OCI-LY7 (cell line): ENCODE measurements at places on chromosomes 6 and 20. TPM values are rescaled to one million over a fixed set of nuclear protein-coding genes. Genes with fewer than 3 reads are reported as not detected.

DNA sequence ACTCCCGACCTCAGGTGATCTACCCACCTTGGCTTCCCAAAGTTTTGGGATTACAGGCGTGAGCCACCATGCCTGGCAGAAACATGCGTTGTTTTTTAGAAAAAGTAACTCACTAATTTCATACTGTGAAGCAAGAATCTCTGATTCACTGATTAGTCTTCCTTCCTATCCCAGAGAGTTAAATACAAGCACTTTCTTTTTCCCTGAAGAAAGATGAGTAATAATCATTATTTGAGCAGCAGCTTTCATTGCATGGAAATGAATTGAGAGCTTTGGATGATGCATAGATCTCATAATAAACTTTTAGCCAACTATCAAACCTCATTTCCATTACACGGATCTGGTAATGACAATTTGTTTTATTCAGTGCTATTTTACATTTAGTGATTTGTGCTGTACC is 892.5 kb upstream of the EYS start:
- no peak for DNase-seq

GRCh38 chr6:5059036-5059896 is 25.9 kb upstream of the PPP1R3G start:
- DNase-seq, result no peak

DNA sequence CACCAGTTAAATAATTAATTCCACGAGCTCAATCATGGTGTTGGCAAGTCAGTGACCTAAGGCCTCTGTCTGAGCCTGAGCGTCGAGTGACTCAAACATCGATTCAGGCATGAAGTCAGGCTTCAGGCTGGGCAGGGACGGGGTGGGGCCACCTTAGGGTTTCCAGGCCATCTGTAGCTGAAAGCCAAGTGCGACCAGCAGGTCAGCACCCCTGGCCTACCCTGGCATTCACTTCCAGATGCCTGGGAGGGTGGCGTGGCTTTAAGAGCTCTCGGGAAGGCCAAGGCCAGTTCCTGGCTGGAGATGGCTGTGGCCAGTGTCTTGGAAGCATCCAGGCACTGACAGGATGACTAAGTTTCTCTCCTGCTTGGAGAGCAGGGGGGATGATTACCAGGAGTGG is 113.4 kb downstream of the DACT2 start:
- no peak for DNase-seq

The REPS1 gene
- 53.9 and 68.6 TPM in 2 replicates for total RNA-seq

The CYB5R4 gene
- 33.1 and 34.8 TPM in 2 replicates for total RNA-seq
